ENCODE measurements at places on chromosomes 7 and 10.

- DNase-seq: no peak
Observed at GRCh38 chr10:79429751-79430150, 15.7 kb downstream of the ZCCHC24 start.

DNA sequence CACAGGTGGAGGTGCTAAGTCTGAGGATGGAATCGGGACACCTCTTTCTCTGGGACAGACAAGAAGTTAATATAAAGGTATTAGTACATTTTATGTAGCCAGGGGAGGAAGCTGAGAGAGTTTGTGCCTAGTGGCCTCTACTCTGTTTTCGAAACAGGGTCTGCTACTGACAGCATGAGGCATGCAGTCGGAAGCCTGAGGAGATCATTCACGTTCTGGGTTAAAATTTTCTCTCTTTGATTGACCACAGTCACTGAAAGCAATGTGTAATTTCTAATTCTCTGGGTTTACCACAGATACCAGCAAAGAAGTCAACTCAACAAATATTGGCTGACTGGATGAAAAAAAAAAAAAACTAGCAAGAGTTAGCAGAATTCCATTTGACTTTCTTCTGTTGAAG is 53.3 kb upstream of the KCTD7 start:
- no peak for DNase-seq

DNA sequence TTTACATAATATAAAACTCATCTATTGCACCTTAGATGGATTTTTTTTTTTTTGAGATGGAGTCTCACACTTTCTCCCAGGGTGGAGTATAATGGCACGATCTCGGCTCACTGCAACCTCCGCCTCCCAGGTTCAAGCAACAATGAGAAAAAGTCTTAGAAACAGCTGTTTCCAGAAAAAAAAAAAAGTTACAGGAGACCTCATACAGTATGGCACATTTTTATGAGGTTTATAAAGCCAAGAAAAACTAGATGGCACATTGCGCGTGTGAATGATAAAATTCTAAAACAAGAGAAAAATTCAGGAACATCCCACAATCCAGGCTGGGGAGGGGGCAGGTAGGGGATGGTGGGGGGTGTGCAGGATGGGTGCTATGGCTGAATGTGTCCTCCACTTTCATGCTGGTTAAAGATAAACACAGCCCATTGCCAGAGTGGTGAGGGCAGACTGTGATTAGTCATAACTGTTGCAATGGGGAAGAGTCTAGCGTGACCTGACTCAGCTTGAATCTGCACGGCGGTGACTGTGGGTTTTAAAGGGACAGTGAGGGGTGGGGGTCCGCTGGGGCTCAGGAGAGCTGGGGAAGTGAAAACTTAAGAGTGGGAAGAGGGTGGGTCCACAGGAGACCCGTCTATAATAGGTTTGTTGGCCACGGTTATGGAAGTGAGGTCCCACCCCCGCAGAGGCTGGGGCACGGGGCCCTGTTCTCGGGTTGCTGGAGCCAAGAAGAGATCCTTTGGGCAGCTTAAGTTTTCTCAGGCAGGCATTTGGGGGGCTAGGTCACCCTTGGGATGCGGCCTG is 11.9 kb upstream of the LRRC27 start:
- DNase-seq: no peak

- DNase-seq: no peak
Observed at GRCh38 chr7:142560166-142560565, 189.1 kb upstream of the PRSS1 start.

DNA sequence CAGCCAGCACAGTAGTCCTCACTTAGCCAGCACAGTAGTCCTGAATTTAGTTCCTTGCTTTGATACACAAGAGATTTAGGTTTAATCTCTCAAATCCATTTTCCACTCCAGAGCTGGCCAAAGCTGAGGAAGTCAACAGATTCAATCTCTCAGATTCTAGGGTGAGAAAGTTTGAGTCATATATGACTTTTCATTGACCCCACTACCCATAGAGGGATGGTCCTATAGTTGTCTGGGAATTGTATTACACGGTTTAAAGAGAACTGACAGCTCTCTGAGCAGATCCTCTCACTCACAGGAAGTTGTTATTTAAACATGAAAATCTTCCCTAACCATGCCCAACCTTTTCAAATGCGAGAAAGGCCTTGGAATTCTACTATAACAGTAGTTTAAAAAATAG is 641.8 kb upstream of the SEMA3D start:
- DNase-seq: no peak

DNA sequence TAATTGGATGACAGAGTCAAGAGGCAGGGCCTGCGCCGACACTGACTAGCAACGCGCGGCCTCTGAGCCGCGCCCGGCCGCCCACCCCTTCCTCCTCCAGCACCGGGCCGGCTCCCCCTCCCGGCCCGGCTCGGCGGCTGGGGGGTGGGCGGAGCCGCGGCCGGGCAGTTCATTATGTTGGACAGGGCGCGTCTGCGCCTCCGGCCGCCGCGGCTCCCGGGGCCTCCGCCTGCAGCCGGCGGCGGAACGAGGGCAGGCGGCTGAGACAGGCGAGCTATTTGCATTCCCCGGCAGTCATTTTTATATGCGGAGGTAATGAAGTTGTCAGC is 106.7 kb downstream of the SNX10 start:
- DNase-seq: no peak

GRCh38 chr10:10765017-10765416 is 252.7 kb upstream of the CELF2 start:
- no peak for DNase-seq

GRCh38 chr10:21519941-21520436 is 5.5 kb downstream of the SKIDA1 start:
- no peak for DNase-seq

DNA sequence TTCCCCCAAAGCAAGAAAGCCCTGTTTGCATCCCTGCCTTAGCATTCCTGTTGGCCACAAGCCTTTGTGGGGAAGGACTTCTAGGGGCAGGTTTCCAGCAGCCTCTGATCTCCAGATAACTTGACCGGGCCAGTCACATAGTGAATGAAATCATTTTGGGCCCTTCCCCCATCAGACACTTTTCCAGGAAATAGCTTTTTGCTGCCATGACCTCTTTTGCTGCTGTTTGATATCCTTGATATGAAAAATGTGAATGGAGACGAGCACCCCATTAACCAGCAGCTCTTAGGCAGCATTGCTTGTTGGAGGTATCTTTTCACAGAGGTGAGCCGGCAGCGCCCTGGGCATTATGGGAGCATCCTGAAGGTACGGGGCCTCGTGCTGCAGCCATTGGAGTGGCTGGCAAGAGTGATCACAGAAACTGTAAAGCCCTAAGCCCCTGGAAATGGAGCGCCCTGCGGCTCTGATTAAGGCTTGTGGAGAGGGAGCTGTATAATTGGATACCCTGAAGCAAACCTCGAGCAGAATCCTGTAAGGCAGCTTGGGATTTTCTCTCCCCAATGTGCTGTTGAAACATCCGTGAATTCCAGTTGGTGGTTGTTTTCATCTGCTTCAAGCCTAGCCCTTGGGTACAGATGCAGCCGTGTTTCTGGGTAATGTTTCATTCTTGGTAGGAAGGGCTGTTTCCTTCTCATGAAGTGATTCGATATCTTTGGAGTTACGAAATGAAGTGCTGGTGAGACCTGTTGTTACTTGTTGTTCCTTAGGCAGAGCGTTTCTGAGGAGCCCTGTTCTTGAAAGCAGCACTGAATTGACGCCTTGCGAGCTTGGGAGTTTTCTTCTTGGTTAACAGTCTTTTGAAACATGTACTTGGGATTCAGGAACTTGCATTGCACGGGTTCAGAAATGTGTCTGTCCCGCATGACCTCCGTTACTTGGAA is 179.0 kb downstream of the PTEN start:
- no peak for DNase-seq

Measured in RWPE2 (cell line).